ENCODE measurements at places on chromosomes 12 and 14.

- DNase-seq: no peak
These were observed 1349.1 kb downstream of the TMEM121 start for GRCh38 chr14:106875503-106875902.

DNA sequence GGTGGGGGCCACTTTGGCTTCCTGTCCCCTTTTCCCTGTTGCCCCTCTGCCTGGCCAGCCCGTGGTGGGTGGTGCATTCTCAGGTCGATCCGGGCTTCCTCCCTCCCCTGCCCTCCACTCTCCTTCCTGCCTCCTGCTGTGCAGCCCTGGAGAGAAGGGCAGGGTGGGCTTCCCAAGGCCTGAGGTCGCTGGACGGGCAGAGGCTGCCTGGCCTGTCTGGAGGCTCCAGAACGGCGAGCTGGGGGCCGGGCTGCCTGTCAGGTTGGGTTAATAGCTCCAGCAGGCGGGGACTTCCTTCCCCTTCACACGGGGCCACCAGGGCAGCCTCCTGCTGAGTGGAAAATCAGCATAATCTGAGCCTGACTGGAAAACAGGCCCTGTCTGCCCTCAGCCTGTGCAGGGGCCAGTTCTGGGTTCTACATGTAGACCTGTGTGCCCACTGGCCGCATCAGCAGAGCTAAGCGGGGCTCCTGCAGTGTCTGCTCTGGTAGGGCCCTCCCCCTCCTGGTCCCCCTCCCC is 11.3 kb downstream of the KIF26A start:
- no peak for DNase-seq

DNA sequence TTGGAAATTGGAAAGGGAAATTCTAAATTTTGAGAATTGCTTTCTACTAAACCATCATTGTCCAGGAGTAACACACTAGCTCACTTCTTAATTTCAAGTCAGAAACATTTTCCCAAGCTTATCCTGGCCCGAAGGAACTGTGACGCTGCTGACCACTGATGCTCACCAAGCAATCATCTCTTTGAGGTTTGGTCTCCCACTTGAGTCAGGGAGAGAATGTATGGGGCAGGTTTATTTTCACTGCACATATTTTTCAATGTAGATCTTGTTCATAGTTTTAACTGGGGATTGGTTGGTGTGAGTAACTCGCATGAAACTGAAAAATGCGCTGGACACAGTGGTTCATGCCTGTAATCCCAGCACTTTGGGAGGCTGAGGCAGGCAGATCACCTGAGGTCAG is 12.9 kb upstream of the RNASE10 start:
- no peak for DNase-seq

- no peak for DNase-seq
These were observed 126.1 kb downstream of the GCH1 start for GRCh38 chr14:54776361-54777001.

- DNase-seq: no peak
These were observed 19.8 kb downstream of the ALDH6A1 start for GRCh38 chr14:74064426-74064825.

DNA sequence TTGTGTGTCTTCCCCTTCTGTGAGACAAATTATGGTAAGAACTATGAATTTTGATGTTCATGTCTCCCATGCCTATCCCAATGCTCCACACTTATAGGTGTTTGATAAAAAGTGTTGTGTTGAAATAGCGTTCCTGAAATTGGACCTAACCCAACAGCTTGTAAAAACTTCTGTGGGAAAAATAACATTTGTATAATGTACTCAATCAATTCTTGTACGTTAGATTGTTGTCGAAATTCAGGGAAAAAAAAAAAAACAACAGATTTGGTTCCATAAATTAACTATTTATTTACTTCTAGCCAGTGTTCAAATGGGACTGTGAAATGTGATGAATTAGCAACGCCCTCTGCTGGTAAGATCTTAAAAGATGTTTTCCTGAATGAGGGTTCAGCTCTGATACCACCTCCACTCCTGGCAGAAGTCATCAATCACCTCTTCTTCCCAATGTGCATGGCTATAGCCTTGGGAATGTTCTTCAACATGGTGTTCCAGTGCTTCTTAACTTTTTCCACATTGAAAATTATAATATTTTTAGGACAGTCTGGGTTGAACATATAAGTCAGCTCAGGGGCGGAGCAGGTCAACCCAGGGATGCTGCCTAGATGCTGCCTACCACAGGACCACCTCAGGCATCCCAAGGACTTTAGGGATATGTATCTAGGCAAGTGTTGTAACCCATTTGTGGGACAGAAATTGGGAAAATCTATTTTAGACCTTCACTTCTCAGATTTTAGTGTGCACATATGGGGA is 170.6 kb downstream of the OTOGL start:
- DNase-seq: no peak

DNA sequence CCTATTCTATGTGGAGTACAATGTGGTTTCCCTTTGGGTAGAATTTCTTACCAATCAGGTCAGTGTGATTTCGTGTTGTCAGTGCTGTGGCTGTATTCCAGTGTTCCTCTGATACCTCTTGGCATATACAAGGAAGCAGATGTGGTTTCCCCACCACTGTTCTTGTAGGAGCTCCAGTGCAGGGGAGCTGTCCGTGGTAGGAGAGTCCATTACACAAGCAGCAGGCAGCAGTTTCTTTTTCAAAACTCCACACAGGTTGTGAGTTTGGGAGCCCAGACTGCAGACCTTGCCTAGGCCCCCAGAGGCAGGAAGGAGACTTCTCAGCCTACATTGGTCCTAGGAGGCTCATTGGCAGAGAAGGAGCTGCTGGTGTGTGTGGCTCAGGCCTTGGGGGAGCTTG is 452.8 kb downstream of the AACS start:
- DNase-seq: no peak

DNA sequence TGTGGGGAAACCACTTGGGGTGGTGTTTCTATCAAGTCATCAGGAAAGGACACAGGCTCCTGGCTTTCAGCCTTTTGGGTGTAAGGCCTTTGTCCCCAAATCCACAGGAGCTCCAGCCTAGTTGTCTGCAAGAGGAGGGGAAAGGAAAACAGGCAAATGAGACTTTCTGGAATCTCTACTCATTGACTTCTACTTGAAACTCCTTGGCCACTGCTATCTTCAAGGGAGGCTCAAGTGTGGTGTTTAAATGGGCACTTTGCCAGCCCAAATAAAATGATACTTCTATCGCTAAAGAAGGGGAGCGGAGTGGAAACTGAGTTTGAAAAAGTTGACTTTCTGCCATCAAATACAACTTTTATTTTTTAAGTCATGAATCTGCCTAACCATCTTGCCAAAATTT is 445.9 kb upstream of the RGS6 start:
- DNase-seq: no peak

GRCh38 chr12:78759367-78759766 is 105.2 kb upstream of the SYT1 start:
- no peak for DNase-seq

DNA sequence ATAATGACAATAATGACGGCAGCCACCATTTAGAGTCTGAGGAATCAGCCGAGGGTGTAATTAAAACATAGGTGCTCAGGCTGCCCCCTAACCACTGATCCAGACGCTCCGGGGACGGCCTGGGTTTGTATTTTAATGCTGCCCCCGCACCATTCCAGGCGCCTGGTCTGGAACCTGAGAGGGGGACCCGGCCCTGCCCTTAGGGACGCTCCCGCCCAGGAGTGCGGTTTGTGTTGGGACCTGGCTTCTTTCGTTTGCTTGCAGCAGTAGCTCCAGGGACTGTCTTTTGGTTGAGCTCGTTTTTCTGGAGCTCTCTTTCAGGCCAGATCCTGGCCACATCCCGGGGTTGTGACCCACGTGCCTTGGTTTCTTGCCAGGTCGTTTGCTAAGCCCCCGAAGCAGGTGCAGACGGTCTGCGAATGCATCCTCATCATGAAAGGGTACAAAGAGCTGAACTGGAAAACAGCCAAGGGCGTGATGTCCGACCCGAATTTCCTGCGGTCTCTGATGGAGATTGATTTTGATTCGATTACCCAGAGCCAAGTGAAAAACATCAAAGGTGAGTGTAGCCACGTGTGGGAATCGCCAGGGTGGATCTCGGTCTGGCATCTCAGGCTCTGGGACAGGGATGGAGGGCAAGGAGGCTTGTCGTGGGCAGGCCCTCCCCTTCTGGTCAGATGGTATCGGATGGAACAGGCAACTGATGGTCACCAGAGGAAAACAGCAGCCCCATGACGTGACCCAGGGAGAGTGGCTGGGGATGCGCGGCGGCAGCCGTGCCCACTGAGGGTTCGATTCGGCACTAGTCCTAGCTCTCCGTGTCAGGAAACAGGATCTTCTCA is 63.5 kb downstream of the CCDC92 start:
- no peak for DNase-seq

DNA sequence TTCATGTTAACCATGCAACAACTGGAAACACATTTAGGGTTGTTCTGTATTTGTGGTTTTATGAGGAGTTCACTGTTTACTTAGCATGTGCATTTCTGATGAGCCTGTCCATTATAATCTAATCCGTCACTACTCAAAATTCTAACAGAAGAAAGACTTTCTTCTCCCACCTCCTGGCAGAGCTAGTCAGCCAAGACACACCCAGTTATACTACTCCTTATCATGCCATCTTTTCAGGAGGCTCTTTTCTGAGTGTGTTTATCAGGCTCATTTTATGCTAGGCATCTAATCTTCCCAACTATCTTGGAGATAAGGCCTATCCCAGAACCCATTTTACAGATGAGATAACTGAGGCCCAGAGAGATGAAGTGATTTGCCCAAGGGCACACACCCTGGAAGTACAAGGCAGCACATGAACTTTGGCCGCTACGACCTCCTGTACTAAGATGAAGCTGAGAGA is 10.4 kb upstream of the MED13L start:
- no peak for DNase-seq

DNA sequence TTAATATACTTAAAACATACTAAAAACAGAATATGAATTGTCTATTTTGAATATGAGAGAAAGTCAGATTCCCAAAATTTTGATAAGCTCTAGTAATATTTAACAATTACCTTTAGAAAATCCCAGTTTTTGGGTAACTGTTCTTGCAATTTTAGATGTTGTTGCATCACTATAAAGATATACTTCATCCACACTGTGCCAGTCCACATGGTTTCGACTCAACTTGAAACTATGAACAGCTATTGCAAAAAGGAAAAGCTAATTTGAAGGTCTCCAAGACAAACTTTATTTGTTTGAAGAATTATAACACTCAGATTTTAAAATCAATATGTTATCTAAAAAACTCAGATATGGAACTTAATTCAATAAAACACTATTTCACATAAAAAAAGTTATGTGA is 59.9 kb downstream of the DDHD1 start:
- DNase-seq: no peak

- no peak for DNase-seq
These were observed 15.3 kb downstream of the PDE3A start for GRCh38 chr12:20383612-20384011.

GRCh38 chr14:51507511-51507905 is 144.2 kb upstream of the FRMD6 start:
- DNase-seq: peak; percentile 79

- DNase-seq: no peak
These were observed 288.0 kb downstream of the SLC6A15 start for GRCh38 chr12:84624601-84625000.

GRCh38 chr12:45469902-45470301 is 254.0 kb downstream of the ANO6 start:
- DNase-seq: no peak

GRCh38 chr12:128755566-128755965 is 68.2 kb downstream of the SLC15A4 start:
- no peak for DNase-seq

DNA sequence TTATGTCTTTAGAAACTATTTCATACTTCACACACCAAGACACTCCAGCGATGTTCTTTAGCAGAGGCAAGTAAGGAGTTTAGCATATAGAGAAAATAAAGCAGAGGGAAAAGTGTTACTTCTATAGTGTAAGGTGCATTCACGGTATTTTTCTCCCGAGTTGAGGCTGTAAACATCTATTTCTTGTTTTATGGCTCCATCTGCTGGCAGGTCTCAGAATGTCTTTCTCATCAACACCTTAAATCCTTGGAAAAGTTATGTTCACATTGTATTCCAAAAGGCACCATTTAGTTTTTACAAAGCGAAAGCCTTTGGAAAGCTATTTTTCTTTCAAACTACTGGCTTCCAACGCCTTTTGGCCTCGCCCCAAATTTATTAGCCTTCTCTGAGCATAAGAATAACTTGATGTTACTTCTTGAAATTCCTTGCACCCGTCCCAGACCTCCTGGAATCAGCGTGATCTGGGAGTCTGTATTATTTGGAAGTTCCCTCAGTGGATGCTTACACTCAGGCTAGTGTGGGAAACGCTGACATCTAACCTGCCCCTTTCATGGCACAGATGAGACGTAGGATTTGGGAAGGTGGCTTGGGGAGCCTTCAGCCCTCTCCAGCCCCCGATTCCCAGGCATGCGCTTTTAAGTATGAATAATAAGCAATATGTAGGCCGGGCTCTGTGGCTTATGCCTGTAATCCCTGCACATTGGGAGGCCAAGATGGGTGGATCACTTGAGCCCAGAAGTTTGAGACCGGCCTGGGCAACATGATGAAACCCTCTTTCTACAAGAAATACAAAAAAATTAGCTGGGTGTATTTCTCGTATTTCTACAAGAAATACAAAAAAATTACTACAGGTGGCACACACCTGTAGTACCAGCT is 1.9 kb upstream of the PIWIL1 start:
- no peak for DNase-seq

DNA sequence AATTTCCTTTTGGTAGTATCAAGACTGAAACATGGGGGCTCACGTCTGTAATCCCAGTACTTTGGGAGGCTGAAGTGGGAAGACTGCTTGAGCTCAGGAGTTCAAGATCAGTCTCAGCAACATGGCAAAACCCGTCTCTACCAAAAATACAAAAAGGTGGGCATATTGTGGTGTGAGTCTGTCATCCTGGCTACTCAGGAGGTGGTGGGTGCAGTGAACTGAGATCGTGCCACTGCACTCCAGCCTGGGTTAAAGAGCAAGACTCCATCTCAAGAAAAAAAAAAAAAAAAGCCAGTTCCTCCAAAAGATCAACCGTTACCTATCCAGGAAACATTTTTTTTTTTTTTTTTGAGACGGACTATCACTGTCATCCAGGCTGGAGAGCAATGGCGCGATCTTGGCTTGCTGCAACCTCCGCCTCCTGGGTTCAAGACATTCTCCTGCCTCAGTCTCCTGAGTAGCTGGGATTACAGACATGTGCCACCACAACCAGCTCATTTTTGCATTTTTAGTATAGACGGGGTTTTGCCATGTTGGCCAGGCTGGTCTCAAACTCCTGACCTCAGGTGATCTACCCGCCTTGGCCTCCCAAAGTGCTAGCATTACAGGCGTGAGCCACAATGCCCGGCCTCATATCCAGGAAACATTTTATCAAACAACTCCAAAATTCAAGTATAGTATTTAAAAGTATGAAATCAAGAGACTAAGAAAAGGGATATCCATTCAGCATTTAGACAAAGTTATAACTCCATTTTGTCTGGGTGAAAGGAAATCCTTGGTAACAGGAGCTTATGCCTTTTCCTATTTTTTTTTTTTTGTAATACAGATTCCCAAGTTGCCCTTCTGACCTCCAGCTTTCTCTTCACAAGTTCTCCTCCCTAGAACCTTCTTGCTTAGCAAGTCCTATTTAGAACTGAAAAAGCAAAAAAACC is 3.4 kb downstream of the ACIN1 start:
- no peak for DNase-seq

All from NCI-H1436 treated with DMSO at 0.1 percent for 48 hours (cell line).